ENCODE measurements at places on chromosomes 1 and 21. TPM values are rescaled to one million over a fixed set of nuclear protein-coding genes. Genes with fewer than 3 reads are reported as not detected.

Gene MMEL1
- total RNA-seq: not detected

Gene ATXN7L2
- total RNA-seq: 8.6 TPM

Gene NKAIN1
- 0.63 TPM for total RNA-seq

Gene CD1E
- total RNA-seq: not detected

Gene SPRR5
- total RNA-seq: not detected

Gene FAM43B
- total RNA-seq: 0.29 TPM

Gene PDPN
- 19.6 TPM for total RNA-seq

Gene IL6R
- total RNA-seq: 6.4 TPM

Gene FCRL6
- not detected for total RNA-seq

Gene SMIM12
- total RNA-seq: 25.1 TPM

Gene C1orf226
- total RNA-seq: not detected

Gene LRRC71
- not detected for total RNA-seq

Gene IVL
- total RNA-seq: 0.06 TPM

Gene NLRP3
- 3.8 TPM for total RNA-seq

Gene ACTA1
- not detected for total RNA-seq

Gene APCS
- total RNA-seq: not detected

Gene TFF2
- not detected for total RNA-seq

Gene RGL1
- 8.1 TPM for total RNA-seq
